ENCODE measurements at places on chromosomes 5 and 9. TPM values are rescaled to one million over a fixed set of nuclear protein-coding genes. Genes with fewer than 3 reads are reported as not detected.

Gene SPATA31C1
- total RNA-seq = not detected

Gene SOWAHA
- under 0.01 TPM for total RNA-seq

Gene EPB41L4A
- 0.09 TPM for total RNA-seq

Gene GBGT1
- total RNA-seq = 1.3 TPM

Gene PCDHAC2
- under 0.01 TPM for total RNA-seq

Gene ZNF474
- 0.16 TPM for total RNA-seq

Gene MAMDC2
- total RNA-seq = 0.52 TPM

Gene TMEM252
- total RNA-seq = not detected

Gene TRIM23
- 44.9 TPM for total RNA-seq

Gene LRRC70
- total RNA-seq = 0.79 TPM

Gene IPO11
- total RNA-seq = 22.7 TPM

Data from bronchial smooth muscle cell (primary cell).